ENCODE measurements at places on chromosomes 1 and 21. TPM values are rescaled to one million over a fixed set of nuclear protein-coding genes. Genes with fewer than 3 reads are reported as not detected.
A peak's percentile ranks its signal among the peaks of the same experiment; 100 is the strongest.

The DYNLT5 gene
- 2.3 TPM for total RNA-seq

The TNN gene
- not detected for total RNA-seq

The DTL gene
- total RNA-seq, result 10.5 TPM

The ERICH3 gene
- not detected for total RNA-seq

The OLFML2B gene
- 1.4 TPM for total RNA-seq

GRCh38 chr1:90862782-90863181 lies 145.7 kb upstream of the BARHL2 start:
- no peaks in the 10 kb centered on the region for H3K36me3 ChIP-seq
- DNase-seq, result no peak
- H3K4me3 ChIP-seq, result no peak overlapping the region
- no peak overlapping the region for H3K27ac ChIP-seq

DNA sequence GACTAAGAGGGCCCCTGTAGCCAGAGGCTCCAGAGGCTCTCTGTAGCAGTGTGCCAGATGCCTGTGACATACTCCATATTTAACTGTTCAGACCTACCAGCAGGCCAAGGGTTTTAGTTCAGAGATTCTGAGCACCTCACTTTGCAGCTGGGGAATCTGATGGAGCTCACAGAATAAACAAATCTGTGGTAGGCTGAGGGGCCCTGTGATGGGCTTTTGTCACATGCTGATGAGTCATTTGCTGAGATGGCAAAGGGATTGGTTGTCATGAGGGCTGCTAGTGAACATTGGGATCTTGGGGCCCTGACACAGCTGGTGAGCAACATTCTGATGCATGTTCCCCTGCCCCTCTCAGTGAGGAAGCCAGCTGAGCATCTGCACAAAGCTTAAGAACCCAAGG lies 482.2 kb downstream of the CAMTA1 start:
- no peaks in the 10 kb centered on the region for H3K27me3 ChIP-seq
- H3K4me3 ChIP-seq, result no peak overlapping the region
- H3K4me1 ChIP-seq, result peaks cover 12% of the 10 kb centered on the region
- H3K36me3 ChIP-seq, result no peaks in the 10 kb centered on the region
- DNase-seq, result peak; percentile 42

DNA sequence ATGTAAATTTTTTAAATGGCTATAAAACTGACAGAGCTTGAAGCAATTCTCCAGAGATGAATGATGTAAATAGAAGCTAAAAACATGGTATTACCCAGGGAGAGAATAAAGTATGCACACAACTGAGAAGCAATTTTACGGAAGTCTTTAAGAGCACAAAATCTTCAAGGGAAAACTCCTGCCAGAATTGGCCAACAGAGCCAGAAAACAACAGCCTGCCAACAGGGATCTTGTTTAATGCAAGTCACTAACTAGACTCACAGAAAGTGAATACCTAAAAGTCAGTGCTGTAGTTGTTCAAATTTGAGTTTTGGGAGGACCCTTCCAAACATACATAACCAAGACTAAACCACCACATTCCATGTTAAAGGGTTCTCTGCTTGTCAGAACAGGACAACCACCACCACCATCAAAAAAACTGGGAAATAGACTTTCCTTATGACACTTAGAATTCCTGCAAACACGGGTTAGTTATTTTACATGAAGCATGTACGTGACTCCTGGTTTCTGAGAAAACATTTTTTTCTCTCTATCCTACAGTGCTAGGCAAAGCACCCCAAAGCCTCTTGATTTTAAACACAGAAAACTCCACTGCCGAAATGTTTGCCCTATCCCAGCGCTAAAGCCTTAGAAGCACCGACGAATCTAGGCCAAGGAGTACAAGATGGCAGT lies 1.6 kb downstream of the EPS15 start:
- H3K4me3 ChIP-seq, result peak overlapping the region; percentile 86
- H3K27me3 ChIP-seq, result no peaks in the 10 kb centered on the region
- no peaks in the 10 kb centered on the region for H3K36me3 ChIP-seq
- H3K4me1 ChIP-seq, result peaks cover 55% of the 10 kb centered on the region

GRCh38 chr1:58786927-58787245 lies 3.0 kb upstream of the JUN start:
- H3K27ac ChIP-seq, result no peak overlapping the region
- peaks cover 9% of the 10 kb centered on the region for H3K36me3 ChIP-seq
- H3K4me1 ChIP-seq, result peaks cover 15% of the 10 kb centered on the region
- no peaks in the 10 kb centered on the region for H3K27me3 ChIP-seq
- no peak for DNase-seq
- no peak overlapping the region for H3K4me3 ChIP-seq

DNA sequence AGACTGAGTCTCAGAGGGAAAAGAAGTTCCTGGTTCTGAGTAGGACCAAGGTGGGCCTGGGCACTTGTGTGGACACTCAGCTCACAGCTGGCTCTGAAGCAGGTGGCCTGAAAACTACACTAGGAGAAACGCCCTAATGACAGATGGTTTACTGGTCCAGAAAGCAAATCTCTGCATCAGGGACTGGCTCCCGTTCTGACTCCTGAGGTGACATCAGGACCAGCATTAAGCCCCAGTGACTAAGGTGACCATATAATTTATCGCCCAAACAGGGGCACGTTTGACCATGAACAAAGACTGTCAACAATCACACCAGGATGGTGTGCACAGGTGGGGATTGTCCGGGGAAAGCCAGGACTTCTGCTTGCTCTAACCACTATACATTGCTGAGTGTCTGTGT lies 12.2 kb upstream of the CD34 start:
- H3K4me3 ChIP-seq, result no peak overlapping the region
- no peaks in the 10 kb centered on the region for H3K36me3 ChIP-seq
- DNase-seq, result no peak
- no peak overlapping the region for H3K27ac ChIP-seq

GRCh38 chr1:905811-906599 lies 17.7 kb upstream of the SAMD11 start:
- no peaks in the 10 kb centered on the region for H3K36me3 ChIP-seq
- peaks cover 27% of the 10 kb centered on the region for H3K4me1 ChIP-seq
- H3K27ac ChIP-seq, result peak overlapping the region; percentile 63

DNA sequence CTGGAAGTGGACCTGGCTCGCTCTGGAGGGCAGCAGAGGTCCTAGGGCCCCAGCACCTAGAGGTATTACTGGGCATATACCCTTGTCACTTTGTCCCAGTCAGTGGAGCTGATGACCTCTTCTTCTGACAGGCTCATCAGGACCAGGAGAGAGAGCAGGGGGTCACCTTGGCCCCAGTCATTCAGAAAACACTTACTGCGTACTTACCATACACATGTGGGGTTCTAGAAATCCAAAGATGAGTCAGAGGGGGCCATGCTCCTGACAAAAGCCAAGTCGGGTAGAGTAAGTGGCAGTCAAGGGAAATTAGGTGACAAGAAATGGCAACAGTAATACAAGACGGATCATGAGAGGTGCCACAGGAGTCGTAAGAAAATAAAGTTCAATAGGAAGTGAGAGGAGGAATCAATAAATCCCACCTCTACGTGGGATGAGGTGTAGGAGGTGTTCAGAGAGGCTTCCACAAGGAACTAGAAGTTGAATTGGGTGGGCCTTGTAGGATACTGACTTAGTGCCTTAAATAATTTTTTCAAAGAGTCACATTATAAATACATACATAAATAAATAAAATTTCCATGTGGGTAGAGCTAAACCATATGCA lies 6.8 kb downstream of the KCNC4 start:
- no peaks in the 10 kb centered on the region for H3K36me3 ChIP-seq
- no peak overlapping the region for H3K4me3 ChIP-seq
- peaks cover 36% of the 10 kb centered on the region for H3K4me1 ChIP-seq
- no peaks in the 10 kb centered on the region for H3K27me3 ChIP-seq

DNA sequence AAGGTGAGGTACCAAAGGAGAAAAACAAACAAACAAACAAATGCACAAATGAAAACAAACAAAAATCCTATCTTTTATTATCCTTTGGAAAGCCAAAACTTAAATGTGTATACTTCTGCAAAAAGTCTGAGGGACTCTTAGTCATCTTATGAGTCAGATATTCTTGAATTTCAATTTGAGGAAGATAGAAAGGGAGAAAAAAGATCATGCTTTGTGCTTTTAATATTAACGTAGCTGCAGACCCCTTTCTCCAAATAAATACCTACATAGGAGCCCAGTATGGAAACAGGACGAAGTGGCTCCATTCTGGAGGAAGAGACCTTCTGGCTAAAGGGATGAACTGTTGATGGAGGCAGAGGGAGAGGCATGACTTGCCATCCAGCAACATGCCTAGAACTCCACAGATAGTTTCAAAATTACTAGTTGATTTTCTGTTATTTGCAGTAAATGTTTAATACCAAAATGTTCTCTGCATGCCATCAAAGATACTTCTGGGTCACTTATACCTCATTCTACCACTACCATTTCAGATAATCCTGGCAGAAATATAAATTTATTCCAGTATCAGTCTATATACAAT lies 25.4 kb downstream of the NUP210L start:
- H3K4me1 ChIP-seq, result peaks cover 11% of the 10 kb centered on the region
- DNase-seq, result peak; percentile 47

- DNase-seq, result no peak
- no peaks in the 10 kb centered on the region for H3K36me3 ChIP-seq
- H3K27ac ChIP-seq, result no peak overlapping the region
- no peaks in the 10 kb centered on the region for H3K27me3 ChIP-seq
- no peaks in the 10 kb centered on the region for H3K4me1 ChIP-seq
These were observed 101.7 kb upstream of the ETV3 start for GRCh38 chr1:157239936-157240335.

GRCh38 chr1:91684481-91685196 lies 184.0 kb downstream of the CDC7 start:
- peaks cover 38% of the 10 kb centered on the region for H3K4me1 ChIP-seq
- peaks cover 8% of the 10 kb centered on the region for H3K36me3 ChIP-seq
- DNase-seq, result peak; percentile 59

GRCh38 chr1:84859866-84860265 lies 33.1 kb downstream of the LPAR3 start:
- no peak overlapping the region for H3K27ac ChIP-seq
- no peak for DNase-seq
- H3K4me3 ChIP-seq, result no peak overlapping the region
- H3K36me3 ChIP-seq, result no peaks in the 10 kb centered on the region
- no peaks in the 10 kb centered on the region for H3K27me3 ChIP-seq

GRCh38 chr1:2633366-2633935 lies 635 bp upstream of the MMEL1 start:
- H3K27ac ChIP-seq, result no peak overlapping the region
- no peaks in the 10 kb centered on the region for H3K36me3 ChIP-seq
- DNase-seq, result no peak
- 0 out of 2 replicates have a peak, but pooled peaks cover 6% of the 10 kb centered on the region for H3K27me3 ChIP-seq
- no peak overlapping the region for H3K4me3 ChIP-seq
- H3K4me1 ChIP-seq, result no peaks in the 10 kb centered on the region

- DNase-seq, result no peak
- H3K4me3 ChIP-seq, result no peak overlapping the region
- peaks cover 8% of the 10 kb centered on the region for H3K36me3 ChIP-seq
- H3K27me3 ChIP-seq, result no peaks in the 10 kb centered on the region
- H3K27ac ChIP-seq, result no peak overlapping the region
These were observed 74.9 kb upstream of the MORC3 start for GRCh38 chr21:36245115-36245514.

DNA sequence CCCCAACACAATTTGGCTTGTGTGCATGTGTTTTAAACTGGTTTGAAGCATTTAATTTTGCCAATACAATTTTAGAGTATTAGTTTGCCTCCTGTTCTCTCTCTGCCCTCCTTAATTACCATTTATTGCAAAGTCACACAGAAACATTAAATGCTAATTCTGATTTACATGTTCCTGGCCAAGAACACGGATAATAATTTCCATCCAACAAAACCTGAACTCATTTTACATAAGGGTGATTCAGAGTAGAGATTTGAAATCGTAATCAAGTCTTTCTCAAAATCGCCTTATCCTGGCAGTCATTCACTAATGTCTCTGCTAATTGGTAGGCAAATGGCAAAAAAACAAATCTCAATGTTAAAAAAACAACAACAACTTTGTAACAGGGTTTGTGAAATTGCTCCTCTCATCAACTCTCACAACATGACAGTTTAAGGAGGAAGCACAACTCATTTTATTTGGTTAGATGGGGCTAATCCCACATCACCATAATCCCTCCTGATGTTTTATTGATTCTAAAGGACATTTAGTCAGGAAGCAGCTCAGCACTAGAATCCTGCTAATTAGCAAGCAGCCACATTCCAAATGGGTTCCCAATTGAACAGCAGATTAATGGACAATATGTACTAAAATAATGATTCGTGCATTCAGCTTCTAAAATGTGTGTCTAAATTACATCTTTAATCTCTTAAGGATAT lies 55.9 kb downstream of the C1orf87 start:
- no peak overlapping the region for H3K27ac ChIP-seq
- H3K27me3 ChIP-seq, result no peaks in the 10 kb centered on the region
- H3K4me1 ChIP-seq, result no peaks in the 10 kb centered on the region

DNA sequence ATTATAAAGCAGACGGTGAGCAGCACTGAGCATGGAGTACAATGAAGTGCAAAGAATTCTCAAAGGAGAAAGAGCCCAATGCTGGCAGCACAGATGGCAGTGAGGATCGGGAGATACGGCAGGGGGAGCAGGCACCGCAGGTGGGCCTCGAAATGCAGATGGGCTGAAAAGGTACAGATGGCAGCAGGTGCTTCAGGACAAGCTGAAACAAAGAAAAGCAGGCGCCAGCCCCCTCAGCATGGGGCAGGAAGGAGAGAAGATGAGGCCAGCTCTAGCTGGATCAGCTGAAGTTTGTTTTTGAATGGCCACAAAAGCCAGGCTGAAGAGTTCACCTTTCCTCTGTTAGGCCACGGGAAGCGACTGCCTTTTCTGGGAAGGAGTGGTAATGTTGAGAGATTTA lies 7.7 kb downstream of the CFAP298 start:
- H3K4me1 ChIP-seq, result no peaks in the 10 kb centered on the region
- H3K36me3 ChIP-seq, result peaks cover 15% of the 10 kb centered on the region
- DNase-seq, result no peak
- no peak overlapping the region for H3K27ac ChIP-seq
- H3K4me3 ChIP-seq, result no peak overlapping the region
